ENCODE measurements at places on chromosomes 6 and 20.
A peak's percentile ranks its signal among the peaks of the same experiment; 100 is the strongest.

GRCh38 chr6:71892641-71893040 is 6.3 kb downstream of the RIMS1 start:
- no peak for DNase-seq

DNA sequence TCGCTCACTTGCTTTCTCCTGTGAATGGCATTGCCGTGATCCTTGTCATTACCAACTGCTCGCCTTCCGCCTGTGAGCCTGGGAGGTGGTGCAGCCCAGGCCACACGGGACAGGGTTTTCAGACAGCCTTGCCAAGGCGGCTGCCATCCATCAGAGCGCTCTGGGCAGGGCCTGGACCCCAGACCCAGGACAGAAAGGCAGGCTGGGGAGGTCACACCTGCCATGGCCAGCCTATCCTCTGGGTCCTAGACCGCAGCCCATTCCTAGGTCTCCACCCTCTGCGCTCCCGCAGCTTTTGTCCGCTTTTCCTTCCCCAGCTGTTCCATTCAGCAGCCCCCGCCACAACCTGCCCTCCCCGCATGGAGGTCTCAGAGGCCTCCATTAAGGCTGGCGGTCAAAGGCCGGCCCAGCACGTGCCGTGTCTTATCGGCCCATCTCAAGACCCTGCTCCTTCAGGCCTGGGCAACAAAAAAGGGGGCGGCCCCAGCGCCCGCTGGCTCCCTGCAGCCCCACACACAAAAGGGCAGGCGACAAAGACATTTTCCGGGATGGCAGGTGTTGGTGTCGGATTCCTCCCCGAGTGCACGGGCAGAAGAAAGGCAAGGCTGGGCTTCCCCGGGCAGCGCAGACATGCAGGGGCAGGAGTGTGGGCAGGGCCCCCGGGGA is 28.1 kb downstream of the INSM1 start:
- DNase-seq: no peak

DNA sequence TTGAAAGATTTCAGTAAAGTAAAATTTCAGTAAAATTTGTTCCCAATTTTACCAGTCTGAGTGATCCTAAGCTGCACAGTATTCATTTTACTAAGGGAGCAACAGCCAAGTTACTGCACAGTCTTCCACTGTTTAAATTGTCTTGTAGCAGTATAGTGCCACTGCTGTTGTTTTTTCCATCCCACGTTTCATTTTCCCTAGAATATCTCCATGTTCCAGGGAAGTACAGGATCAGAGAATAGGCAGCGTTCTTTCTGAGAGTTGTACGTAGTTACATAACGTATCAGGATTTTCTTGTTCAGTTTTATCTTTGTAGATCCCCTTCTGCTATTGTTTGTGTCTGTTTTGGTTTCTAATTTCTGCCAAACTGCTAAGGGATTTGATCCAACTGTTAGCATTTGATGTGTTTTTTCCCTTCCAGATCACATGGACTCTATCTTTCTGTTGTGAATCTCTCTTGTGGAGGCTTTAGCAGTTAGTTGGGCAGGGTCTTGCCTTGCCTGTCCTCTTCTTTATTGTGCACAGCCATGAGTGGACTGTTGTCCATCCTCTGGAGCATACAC is 38.4 kb downstream of the BCKDHB start:
- DNase-seq: peak; percentile 24

- DNase-seq: no peak
Measured at GRCh38 chr6:5149891-5150290, 64.8 kb downstream of the PPP1R3G start.

DNA sequence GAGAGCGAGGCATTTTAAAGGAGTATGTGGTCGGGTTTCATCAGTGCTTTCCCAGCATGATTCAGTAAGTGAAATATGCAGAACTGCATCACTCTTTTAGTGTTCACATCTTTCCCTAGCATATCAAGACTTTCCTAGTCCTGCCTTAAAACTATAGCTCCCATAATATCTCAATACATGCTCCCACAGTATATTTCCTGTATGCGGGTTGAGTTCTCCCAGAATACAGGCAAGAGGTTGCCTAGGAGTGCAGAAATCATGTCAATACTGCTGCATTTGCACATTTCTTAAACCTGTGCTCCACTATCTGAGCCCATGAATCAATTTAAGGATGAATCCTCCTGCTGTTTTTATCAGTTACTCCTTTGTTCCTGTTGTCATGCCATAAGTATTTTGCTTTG is 386.6 kb upstream of the SLC35B3 start:
- no peak for DNase-seq

DNA sequence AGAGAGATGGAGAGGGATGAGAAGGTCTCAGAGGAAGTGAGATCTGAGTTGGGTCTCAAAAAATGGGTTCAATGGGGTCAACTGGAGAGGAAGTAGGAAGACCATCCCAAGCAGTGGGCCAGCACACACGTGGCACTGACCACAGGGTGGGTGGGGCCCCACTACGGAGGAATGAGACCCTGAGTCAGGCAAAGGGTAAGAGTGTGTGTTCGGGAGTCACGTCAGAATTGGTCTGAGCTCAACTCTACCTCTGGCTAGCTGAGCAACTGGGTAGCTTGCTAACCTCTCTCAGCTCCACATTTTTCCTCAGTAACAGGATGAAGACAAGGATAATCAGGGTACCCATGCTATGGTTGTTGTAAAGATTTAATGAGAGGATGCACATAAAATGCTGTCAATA is 79.0 kb downstream of the TRERF1 start:
- no peak for DNase-seq

DNA sequence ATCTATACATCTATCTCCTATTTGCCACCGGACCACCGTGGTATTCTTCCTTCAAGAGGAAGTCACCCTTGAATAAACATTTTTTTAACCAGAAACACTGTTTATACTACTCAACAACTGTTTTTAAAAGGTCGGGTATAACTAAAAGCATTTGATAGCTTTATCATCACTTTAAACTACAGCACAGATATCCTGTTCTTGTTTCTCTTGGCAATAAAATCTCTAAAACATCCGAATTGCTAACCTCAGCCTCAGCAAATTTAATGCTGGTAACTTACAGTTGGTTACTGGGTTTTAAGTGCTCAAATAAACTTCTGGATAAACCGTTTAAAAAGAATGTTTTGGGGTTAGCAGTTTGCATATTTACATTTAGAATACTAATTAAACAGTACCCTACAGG is 20.4 kb downstream of the ZUP1 start:
- DNase-seq: no peak

GRCh38 chr20:53643031-53643832 is 49.6 kb upstream of the ZNF217 start:
- DNase-seq: peak; percentile 18

GRCh38 chr6:76124018-76124417 is 51.6 kb upstream of the IMPG1 start:
- no peak for DNase-seq

- DNase-seq: no peak
Measured at GRCh38 chr6:19535351-19535750, 301.8 kb upstream of the ID4 start.

DNA sequence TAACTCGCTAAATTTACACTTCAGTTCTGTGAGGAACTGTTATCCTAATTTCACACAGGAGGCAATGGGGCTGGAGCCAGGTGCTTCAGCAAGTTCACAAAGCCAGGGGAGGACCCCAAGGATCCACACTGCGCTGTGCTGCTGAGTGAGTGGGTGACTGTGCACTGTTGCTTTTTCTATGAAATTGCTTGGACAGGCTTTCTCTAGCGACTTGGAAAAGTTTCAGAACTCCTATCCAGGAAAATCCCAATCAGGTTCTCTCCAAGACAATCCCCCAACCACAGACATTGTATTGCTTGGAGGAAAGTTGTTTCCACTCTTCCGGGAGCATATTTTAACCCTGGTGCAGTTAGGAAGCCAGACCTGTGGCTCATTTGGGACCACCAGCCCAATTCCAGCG is 175.9 kb upstream of the CST7 start:
- DNase-seq: no peak

GRCh38 chr20:22729180-22729579 is 144.8 kb upstream of the FOXA2 start:
- no peak for DNase-seq

- DNase-seq: no peak
Measured at GRCh38 chr6:115934145-115934544, 126.5 kb downstream of the FRK start.

GRCh38 chr6:111406200-111406721 is 76.8 kb downstream of the REV3L start:
- peak; percentile 65 for DNase-seq

GRCh38 chr6:13101409-13101808 is 226.9 kb downstream of the TBC1D7 start:
- DNase-seq: no peak

- DNase-seq: no peak
Measured at GRCh38 chr6:128580224-128581110, 60.1 kb upstream of the PTPRK start.

GRCh38 chr6:91509039-91509438 is 922.2 kb upstream of the MAP3K7 start:
- no peak for DNase-seq

DNA sequence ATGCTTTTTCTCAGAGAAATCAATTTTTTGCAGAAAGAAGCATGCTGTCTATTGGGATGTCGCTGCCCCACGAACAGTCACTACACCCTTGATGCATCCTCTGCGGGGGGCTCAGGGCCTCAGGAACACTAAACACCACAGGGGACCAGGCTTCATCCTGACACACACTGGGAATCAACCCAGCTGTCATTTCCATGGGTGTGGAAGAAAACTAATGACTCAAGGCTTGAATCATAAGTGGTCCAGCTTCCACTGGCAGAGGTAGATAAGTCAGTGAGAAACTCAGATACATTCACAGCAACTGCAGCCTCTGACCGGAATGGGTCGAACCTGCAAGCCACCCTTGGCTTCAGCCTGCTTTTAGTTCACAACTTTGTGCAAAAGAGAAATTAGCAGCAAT is 81.3 kb upstream of the SPTLC3 start:
- no peak for DNase-seq

DNA sequence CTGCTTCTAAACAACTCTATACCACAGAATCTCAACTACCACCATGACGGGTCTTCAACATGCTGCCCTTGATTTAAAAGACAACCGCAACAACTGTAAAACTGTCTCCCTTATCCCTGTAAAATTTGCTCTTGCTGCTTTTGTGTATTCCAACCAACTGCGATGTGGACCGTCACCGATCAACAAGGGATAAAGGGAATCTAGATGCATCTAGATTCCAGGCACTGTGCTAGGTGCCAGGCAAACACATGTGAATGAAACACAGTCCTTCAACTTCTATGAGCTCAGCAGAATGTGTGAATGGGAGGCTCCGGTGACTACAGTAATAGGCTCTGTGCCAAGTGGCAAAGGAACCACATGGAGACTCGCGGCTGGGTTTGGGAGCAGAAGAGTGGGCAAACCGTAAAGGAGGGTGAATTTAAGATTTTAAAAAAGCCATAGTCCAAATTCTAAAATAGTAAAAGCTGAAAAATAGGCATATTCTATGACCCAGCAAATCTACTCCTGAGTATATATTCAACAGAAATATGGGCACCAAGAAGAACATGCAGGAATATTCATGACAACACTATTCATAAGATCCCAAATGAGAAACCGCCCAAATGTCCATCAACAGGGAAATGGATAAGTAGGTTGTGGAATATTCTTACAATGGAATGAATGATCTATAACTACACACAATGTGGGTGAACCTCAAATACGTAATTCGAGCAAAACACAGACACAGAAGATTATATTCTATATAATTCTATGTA is 3.7 kb upstream of the PRND start:
- peak; percentile 53 for DNase-seq

DNA sequence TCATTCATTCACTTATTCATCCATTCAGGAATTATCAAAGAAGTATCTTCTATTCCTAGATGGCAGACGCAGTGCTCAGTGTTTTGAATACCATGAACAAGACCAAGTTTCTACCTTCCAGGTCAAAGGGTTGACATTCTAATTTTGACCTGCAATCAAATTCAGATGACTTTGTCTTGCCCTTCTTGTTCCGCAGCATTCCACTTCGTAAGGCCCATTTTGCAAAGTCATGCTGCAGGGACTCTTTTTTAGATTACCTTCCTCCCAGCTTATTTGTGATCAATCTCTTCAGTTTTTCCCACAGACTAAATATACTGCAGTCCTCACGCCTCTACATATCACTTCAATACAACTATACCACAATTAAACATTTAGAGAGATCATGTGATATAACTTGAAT is 7.1 kb upstream of the TAAR1 start:
- no peak for DNase-seq

- DNase-seq: no peak
Measured at GRCh38 chr6:1612974-1613306, 3.2 kb downstream of the FOXC1 start.

GRCh38 chr6:149150801-149151398 is 166.6 kb upstream of the TAB2 start:
- no peak for DNase-seq

GRCh38 chr6:75084018-75084417 is 121.8 kb downstream of the COL12A1 start:
- DNase-seq: no peak

GRCh38 chr6:116166369-116166768 is 40.4 kb upstream of the COL10A1 start:
- DNase-seq: no peak

DNA sequence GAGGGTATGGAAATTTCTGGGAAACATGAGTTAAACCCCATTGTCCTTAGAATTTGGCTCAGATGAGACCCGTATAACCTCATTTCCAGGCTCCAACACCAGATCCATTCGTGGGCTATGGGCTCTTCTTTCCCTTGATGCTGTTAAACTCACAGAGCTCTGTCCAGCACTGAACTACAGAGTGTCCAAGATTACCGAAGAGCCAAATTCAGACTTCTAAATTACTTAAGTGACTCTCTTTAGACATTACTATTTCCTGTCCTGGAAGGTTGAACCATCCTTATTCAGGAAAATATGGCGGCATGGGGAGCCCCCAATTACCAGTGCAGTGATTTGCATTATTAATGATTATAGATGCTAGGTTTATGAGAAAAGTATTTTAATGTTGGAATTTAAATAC is 124.9 kb upstream of the EDN1 start:
- DNase-seq: no peak

DNA sequence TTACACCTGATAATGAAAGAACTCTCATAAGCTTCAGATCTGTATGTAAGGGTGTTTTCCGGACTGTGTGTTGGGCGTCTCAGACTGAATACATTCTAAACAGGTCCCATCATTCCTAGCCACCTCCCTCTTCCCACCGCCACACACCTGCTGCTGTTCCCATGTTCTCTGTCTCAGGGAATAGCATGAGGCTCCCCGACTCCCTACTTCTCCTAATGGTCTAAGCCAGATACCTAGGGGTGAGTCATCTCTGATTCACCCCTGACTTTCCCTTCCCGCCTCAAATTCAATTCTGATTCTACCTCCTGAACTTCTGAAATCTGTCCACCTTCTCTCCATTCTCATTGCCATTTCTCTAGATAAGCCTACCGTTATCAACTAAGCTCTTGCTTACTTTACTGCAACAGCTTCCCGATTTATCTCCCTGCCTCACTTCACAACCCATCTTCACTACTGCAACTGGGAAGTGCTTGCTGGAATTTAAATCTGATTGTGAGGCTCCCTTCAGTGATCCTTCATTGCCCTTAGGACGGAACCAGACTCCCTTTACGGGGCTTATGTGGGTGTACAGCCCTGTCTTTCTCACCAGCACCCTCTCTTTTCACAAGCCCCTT is 1.6 kb downstream of the TMEM14A start:
- DNase-seq: no peak

Data from Ammon's horn (tissue), 1 donor.